ENCODE measurements at places on chromosomes 4 and X. TPM values are rescaled to one million over a fixed set of nuclear protein-coding genes. Genes with fewer than 3 reads are reported as not detected.

- DNase-seq = no peak
Observed at GRCh38 chr4:24730256-24731001, 64.9 kb upstream of the SOD3 start.

DNA sequence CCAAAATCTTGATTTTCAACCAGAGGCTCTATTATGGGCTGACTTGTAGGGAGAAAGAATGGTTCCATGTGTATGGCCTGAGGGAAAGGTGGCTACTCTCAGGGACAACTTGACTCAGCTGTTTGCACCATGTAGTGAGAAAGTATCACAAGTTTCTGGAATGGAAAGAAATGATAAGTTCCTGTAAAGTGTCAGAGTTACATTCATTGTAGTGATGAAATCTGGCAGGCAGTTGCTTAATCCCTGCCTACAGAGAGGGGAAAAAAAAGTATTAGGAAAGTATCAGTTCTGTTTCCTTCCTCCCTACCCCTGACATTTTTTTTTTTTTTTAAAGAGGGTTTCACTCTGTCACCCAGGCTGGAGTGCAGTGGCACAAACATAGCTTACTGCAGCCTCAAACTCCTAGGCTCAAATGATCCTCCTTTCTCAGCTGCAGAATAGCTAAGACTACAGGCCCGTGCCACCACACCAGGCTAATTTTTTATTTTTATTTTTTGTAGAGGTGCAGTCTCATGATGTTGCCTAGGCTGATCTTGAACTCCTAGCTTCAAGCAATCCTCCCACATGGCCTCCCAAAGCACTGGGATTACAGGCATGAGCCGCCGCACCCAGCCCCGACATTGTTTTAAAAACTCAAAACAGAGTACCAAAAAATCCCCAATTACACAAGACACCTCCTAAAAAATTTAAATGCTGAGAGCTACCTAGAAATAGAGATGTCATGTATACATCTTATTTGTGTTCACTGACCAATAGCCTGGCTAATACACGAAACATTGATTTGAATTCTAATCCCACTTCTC is 4.8 kb upstream of the FBXL5 start:
- no peak for DNase-seq

DNA sequence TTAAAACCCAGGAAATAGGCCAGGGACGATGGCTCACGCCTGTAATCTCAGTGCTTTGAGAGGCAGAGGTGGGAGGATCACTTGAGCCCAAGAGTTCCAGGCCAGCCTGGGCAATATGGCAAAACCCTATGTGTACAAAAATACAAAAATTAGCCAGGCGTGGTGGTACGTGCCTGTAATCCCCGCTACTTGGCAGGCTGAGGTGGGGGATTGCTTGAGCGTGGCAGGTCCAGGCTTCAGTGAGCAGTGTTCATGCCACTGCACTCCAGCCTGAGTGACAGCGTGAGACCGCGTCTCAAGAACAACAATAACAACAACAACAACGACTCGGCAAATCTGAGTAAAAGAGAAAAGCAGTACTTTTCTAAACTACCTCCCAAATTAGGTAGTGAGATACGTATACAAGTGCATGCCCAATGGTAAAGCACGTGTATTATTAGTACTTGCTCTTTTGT is 13.0 kb upstream of the NDUFC1 start:
- no peak for DNase-seq

- no peak for DNase-seq
Observed at GRCh38 chr4:133062851-133063250, 86.2 kb upstream of the PCDH10 start.

DNA sequence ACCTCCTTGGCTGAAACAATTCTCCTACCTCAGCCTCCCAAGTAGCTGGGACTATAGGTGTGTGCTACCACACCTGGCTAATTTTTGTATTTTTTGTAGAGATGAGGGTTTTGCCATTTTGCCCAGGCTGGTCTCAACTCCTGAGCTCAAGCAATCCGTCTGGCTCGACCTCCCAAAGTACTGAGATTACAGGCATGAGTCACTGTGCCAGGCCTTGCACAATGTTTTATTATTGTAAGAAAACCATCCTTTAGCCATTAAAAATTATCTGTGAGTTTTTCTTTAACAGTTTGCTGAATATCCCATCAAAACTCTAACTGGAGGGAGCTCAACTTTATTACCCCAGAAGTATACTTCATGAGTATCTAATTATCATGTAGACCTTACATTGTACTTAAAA is 900.3 kb downstream of the PCDH7 start:
- no peak for DNase-seq

FAAH2 gene
- not detected for total RNA-seq

SYP gene
- total RNA-seq = 73.0 TPM

Measured in SK-MEL-5 (cell line).